Left renal pelvis (tissue), 4 donors: ENCODE measurements at places on chromosomes 2 and 18. TPM values are rescaled to one million over a fixed set of nuclear protein-coding genes. Genes with fewer than 3 reads are reported as not detected.

DAPL1 gene
- polyA plus RNA-seq: 43.7 TPM

CROCC2 gene
- polyA plus RNA-seq: 0.04 TPM

LBH gene
- polyA plus RNA-seq: 105 TPM

GALNT13 gene
- 3.1 TPM for polyA plus RNA-seq

CDH2 gene
- 84.8 TPM for polyA plus RNA-seq

DYNC2LI1 gene
- 85.8 TPM for polyA plus RNA-seq

BCL2 gene
- polyA plus RNA-seq: 27.4 TPM

COBLL1 gene
- polyA plus RNA-seq: 130 TPM

SLC4A5 gene
- polyA plus RNA-seq: 1.5 TPM

MEP1B gene
- 0.17 TPM for polyA plus RNA-seq

GRCh38 chr2:153474407-153474806 lies 4.2 kb downstream of the RPRM start:
- no peak for DNase-seq

DNA sequence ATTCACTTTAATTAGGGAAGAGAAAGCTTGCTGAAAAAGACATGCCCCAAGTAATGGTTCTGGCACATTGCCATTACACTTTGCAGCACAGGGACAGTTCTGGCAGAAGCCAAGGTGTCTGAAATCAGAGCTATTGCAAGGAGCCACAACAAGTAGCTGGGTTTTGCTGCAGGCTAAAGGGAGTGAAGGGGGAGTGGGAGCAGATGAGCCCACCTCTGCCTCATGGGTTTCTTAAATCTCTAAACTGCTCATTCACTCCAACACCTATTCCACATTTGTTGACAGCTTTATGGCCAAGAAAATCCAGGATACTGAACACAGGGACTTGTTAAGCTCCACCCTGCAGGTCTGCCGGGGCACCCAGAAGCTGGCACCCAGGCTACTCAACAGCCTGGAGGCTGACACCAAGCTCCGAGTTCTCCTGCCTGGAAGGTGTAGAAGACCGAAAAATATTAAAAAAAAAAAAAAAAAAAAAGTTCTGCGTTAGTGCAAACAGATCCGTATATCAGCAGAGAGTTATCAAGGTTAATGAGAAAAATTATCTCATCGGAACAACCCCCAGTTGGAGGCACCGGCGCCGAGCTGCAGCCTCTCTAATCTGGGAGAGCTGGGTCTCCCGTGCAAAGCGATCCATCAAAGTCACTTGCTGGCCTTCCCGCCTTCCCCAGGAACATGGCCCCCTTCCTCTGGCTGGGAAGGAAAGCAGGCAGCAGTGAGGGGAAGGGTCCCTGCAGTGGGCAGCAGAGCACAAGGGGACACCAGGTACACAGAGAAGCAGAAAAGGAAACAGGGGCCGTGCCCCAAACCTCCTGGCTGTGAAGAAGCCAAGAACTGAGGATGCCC lies 123.7 kb downstream of the HNMT start:
- DNase-seq: no peak

DNA sequence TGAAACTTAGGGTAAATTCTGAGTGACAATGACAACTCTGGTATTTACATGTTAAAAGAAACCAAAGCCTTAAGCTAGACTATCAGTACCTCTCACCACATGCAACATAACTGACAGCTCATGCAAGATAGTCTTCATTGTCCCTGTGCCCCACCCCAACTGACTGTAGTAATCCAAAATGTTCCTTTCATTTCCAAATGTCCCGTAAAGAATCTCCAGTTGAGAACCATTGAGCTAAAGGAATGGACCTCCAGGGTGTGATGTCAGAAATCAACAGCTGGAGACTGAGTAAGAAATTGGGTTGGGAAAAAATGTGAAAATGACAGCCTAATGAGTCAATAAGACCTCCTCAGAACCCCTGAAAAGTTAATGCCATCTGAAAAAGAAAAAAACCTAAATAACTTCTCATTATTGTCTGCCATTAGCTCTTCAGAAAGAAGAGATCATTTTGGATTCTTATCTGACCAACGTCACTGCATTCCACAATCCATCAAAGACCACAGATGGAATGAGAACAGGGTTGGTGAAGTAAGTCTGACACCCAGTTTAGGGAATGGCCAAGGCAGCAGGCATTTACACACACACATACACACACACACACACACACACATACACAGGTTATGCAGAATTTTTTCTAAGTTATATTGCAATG lies 51.7 kb upstream of the ACVR2A start:
- no peak for DNase-seq

- DNase-seq: no peak
Observed at GRCh38 chr2:144995482-144995881, 475.6 kb upstream of the ZEB2 start.

DNA sequence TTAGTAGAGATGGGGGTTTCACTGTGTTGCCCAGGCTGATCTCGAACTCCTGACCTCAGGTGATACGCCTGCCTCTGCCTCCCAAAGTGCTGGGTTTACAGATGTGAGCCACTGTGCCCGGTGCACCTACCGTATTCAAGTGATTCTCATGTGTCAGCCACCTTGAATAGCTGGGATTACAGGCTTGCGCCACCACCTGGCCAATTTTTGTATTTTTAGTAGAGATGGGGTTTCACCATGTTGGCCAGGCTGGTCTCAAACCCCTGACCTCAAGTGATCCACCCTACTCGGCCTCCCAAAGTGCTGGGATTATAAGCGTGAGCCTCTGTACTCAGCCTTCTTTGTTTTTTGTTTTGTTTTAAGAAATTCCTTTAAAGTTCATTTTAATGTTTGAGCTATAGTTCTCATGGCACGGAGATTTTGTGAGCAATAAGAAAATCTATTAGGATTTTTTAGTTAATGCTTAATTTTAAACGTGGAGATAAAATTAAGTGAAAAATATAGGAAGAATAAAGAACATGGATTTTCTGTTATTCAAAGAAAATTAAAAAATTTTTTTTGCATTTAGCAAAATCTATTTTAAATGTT lies 242.6 kb downstream of the PHLPP1 start:
- DNase-seq: no peak

GRCh38 chr2:175015340-175015739 lies 10.2 kb upstream of the CHN1 start:
- no peak for DNase-seq

GRCh38 chr2:11726384-11726783 lies 20.0 kb upstream of the LPIN1 start:
- DNase-seq: no peak

GRCh38 chr2:2824588-2824987 lies 493.5 kb upstream of the MYT1L start:
- DNase-seq: no peak

GRCh38 chr2:170525566-170525900 lies 189.6 kb upstream of the SP5 start:
- DNase-seq: no peak

DNA sequence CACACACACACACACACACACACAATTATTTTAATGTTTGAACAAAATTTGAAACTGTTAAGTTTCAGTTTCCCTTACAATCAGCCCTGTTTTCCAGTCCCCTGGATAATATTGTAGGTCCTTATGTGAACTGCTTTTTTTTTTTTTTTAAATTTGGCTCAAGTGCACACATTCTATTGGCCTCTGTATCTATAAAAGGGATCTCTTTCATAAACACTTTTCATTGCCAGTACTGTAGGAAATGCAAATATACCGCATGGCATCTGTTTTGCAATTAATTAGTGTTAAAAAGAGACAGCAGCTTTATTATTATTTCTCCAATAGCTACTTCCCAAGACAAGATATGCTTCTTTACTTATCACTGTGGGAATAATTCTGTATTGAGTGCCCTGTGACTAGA lies 738.7 kb downstream of the EPHA4 start:
- DNase-seq: no peak

DNA sequence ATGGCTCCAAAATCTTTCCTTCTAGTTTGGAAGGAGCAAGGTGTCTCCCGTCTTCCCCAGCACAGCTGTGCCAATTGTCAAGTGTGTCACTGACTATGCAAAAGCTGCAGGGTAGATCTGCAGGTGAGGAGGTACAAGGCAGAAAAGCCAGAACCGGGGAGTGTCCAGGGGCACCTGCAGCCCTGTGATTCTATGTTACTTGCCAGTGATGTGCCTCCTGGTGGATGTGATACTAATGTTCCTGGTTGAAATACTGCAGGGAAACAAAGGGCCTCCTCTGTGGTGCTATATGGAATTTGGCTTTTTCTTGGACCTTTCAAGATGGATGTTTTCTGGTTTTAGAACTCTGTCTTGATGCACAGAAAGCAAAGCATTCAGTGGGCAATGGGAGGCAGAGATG lies 80.3 kb downstream of the ST6GAL2 start:
- DNase-seq: no peak

DNA sequence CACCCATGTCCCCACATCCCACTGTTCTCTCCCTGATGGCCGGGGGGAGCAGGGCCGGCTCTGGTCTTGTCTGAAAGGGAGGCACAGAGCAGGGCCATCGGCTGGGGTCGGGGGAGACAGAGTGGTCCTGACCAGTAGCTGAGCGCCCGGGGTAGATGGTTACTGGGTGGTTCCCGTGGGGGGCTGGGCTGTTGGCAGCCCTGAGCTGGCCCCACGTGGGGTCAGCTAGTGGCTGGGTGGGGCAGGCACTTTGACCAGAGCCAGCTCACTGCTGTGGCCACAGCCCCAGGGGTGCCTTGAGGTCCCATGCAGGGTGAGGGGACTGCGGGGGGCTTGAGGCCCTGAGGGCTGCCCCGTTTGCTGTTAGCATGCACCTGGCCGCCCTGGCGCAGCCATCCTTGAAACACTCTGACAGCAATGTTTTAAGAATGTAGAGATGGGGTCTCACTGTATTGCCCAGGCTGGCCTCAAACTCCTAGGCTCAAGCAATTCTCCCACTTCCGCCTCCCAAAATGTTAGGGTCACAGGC lies 12.3 kb upstream of the NEU4 start:
- no peak for DNase-seq

DNA sequence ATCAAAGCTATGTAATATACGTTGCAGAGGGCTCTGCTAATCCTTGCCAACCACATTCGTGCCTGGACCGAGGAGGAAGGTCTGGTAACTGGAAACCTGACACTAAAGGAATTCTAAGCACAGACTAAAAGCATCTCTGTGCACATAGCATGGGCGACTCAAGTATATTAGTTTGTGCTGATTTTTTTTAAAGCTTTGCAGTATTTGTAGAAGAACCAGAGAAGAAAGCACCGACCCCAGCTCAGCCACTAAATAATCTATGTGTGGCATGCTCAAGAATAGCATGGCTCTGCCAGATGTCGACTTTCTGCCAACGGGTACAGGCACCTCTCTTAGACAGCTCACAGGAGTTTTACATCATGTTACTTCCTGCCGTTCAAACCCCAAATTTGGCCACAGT lies 73.2 kb upstream of the NRP2 start:
- no peak for DNase-seq

GRCh38 chr18:42024131-42024530 lies 69.1 kb downstream of the PIK3C3 start:
- DNase-seq: no peak

- no peak for DNase-seq
Observed at GRCh38 chr2:214193943-214194342, 216.9 kb upstream of the VWC2L start.

- DNase-seq: no peak
Observed at GRCh38 chr2:9018534-9018933, 15.1 kb upstream of the MBOAT2 start.

GRCh38 chr2:111221701-111222100 lies 101.0 kb downstream of the BCL2L11 start:
- no peak for DNase-seq

GRCh38 chr2:30030361-30030760 lies 109.0 kb upstream of the ALK start:
- DNase-seq: no peak

DNA sequence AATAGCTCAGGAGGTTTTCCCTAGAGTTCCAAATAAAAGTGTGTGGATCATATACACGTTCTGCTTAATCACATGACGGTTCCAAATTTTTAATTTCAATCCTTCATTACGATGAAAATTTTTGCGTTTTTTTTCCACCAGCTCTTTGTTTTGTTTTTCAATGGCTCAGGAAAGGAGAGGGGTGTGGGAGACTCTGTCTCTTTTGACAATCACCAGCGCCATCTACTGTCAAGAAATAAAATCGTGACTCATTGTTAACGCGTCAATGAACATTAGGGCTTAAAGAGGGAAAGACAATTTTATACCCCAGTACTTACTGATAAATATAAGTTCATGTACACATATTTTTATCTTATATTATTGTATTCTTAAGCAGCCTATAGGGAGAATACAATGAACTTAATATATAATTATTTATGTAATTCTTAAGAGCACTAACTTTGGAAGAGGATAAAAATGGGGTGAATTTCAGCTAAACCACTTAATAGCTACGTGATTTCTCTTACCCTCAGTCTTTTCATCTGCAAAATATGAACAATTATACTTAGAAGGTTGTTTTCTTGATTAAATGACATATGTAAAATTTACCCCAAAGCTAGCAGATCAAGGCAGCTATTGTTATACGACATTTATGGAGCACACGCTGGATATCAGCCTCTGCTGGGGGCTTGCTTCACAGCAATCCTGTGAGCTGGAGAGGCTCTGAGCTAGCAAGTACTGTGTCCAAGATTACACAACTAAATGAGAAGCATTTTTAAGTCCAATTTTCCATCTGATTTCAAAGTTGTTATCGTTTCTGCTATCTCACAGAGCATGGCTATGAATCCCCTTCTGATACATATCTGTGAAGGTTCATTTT lies 47.4 kb upstream of the RMDN2 start:
- no peak for DNase-seq

DNA sequence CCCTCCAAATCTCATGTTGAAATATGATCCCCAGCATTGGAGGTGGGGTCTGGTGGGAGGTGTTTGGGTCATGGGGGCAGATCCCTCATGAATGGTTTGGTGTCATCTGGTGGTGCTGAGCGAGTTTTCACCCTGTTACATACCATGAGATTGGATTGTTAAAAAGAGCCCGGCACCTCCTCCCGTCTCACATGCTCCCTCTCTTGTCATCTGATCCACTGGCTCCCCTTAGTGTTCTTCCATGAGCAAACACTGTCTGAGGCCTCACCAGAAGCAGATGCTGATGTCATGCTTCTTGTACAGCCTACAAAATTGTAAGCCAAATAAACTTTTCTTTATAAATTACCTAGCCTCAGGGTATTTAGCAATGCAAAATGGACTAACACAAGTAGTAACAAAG lies 405.0 kb upstream of the SLC39A10 start:
- no peak for DNase-seq

DNA sequence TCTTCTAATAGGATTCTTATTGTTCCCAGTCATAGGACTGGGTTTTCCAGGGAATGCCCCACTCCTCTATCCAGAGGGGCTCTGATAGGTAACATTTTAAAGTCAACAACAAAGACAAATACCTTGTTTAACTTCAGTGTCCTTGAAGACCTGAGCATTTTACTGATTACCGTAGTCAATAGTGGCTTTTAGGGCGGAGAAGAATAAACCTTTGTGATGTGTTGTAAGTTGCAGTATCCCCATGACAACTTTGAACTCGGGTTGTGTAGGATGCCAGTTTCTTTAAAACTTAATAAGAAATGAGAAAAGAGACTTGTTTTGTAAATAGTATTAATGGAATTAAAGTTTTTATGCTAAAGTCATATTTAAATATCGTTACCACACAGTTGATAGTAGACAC lies 6.0 kb downstream of the GATA6 start:
- no peak for DNase-seq

DNA sequence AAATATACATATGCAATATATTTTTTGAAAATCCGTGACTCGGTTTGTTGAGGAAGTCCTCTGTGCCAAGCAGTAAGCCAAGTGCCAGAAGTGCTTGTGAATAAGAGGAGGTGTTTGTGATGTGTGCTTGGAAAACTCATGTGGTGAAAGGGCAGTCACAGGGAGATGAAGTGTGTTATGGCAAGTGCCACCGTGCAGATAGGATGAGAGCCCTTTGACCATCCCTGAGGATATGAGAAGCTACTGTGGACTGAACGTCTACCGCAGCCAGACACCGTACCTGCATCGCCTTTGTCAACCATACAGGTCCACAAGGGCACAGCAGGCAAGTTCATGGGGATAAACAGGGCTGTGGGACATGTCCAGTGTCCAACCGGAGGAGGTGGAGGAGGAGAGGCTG lies 288.9 kb upstream of the MYT1L start:
- no peak for DNase-seq
